NCI-H146 (cell line): ENCODE measurements at places on chromosomes 13 and 19.

- DNase-seq = no peak
These were observed 4.8 kb downstream of the COLGALT1 start for GRCh38 chr19:17560205-17560595.

- no peak for DNase-seq
These were observed 394.4 kb upstream of the PCDH20 start for GRCh38 chr13:61810065-61810464.

GRCh38 chr13:73656863-73657262 is 477.3 kb downstream of the KLF12 start:
- no peak for DNase-seq

DNA sequence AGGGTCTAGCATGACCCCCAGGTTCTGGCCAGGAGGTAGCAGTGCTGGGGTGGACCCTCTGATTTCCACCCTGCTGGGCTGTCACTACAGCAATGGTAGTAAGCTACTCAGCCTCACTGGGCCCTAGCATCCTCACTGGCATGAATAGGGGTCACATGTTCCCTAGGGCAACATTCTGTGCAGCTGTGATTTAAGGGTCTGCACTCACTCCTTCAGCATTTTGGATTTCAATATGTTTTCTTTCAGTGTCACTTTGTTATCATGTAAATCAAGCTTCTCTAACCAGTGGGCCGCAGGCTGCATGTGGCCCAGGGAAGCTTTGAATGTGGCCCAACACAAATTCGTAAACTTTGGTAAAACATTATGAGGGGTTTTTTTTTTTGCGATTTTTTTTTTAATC is 57.8 kb downstream of the SPATA13 start:
- DNase-seq = no peak

DNA sequence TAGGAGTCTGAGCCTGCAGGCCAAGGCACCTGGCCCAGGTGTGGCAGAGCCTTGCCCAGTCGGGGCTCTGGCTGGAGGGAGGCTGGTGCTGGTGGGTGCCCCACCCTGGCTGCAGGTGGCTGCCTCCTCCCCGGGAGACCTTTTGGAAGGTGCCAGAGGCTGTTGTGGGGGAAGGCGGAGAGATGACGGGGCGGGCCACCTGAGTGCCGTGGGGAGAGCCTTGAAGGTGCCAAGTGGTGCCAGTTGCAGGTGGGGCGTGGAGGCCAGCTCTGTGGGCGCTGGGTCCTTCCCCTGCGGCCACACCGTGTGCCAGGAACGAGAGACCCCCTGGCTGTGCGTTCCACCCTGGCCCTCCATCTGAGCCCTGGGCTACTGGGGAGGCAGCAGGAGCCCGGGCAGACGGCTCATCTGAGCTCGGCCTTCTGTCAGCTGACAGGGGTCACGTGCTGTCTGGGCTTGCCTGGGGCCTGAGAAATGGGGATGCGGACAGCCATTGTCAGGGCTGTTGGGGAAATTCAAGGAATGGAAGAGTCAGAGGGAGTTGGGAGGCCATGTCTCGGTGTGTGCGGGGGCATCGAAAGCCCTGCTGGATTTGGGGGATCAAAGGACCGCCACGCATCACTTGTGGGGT is 20.9 kb downstream of the CEBPA start:
- DNase-seq = no peak

DNA sequence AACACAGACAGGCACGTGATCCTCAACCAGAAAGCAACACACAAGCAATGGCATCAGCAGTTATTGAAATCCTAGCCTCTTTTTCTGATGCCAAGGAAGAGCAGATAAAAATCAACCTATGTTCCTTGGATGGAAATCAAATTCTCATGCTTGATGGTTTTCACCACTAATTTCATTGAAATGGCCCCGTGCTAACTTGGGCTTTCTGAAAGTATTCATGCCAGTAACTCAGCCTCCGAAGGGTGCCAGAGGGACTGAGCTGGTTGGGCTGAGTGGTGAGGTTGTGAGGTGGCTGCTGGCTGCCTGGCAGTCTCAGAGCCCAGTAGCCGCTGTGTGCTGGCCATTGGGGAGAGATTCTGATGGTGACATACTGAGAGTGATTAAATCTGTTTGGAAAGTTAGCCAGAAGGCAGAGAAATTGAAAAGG is 309.3 kb downstream of the DCT start:
- DNase-seq = no peak

DNA sequence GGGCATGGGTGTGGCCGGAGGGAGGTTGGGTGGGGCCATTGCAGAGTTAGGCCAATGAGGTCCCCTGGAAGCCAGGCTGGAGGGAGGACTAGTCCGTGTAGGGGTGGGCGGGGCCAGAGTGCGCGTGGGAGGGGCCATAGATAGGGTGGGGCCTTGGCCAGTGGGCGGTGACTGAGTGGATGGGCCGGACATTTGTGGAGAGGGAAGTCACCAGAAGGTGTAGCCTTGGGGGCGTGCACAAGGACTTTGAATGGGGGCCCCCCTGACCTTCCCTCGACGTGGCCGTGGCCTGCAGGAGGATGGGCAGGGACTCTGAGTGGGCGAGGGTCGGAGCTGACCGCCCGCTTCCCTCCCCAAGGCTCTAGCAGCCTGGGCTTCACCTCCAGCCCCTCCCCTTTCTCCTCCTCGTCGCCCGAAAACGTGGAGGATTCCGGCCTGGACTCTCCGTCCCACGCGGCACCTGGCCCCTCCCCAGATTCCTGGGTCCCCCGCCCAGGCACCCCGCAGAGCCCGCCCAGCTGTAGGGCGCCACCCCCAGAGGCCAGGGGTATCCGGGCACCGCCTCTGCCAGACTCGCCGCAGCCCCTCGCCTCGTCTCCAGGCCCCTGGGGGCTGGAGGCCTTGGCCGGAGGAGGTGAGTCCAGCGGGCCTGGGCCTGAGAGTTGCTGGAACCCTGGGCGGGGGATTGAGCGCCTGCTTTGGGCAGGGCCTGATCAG is 16.5 kb upstream of the B3GNT3 start:
- DNase-seq = peak; percentile 87

DNA sequence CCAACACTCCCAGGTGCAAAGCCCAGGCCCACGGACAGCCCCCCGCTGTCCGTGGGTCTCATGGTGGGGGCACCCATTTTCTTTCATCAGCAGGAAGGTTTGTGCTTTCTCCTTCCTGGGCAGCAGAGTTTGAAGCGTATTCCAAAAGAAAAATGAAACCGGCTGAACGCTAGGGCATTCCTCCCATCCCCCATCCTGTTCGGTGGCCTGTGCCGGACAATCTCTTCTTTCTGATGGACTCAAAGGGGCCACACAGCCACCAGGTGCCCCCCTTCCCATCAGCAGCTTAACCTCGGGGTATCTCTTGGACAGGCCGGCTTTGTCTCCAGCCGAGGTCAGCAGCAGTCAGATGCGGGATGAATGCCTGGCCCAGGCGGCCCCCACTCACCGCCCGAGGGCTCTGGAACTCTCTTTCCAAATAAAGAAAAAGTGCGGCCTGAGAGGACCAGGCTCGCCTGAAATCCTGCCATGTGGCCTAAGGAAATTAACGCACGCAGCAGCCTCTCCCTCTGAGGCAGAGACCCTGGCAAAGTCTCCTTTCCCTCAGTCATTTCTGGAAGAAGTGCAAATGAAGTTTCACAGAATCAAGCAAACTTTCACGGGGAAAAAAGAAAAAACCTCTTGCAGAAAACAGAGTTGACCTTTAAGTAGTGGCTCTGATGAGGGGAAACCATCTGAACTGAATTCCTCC is 67.8 kb downstream of the RASA3 start:
- DNase-seq = no peak

GRCh38 chr19:46975011-46975924 is 44.4 kb upstream of the NPAS1 start:
- DNase-seq = no peak

DNA sequence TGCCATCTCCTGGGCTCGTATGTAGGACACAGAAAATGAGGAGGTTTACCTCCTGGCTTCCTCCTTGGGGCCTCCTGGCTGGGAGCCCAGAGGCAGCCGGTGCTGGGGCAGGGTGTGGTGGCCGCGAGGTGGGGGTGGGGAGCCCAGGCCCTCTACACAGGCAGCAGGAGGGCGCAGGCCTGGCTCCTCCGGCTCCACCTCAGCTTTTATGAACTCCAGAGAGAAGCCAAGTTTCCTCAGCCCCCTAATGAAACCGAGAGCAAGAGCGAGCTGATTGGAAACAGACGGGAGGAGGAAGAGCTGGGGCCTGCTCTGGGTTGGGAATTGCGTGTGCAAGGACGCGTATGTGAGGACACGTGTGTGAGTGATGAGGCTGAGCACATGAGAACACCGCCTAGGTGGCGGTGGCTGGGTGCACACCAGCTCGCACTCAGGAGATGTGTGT is 23.1 kb downstream of the LYL1 start:
- no peak for DNase-seq

DNA sequence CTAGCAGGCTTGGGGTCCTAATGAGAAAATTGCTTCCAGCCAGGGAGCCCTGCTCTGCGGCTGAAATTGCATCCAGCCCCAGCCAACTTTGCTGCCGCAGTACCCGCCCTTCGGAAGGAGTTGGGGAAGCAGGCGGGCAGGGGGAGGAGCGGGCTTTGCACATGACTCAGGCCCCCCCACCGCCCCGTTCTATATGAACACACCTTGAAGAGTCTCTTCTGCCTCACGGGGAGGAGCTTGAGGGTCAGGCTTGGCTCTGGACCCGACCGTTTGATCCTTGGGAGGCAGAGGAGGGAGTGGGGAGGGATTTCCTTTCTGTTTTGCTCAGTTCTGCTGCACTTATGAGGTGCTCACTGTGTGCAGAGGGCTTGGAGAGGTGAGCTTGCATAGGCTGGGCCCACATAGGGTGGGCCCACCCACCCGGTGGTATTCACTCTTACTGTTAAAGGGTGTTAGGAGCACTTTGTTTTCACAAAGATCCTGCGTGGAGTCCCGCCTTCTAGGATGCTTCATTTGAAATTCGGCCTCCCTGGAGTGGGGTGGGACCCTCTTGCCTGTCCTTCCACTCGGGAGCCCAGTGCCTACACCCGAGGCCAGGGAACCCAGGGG is 46.5 kb downstream of the LYL1 start:
- no peak for DNase-seq
